ENCODE measurements at places on chromosomes 16 and 17.

DNA sequence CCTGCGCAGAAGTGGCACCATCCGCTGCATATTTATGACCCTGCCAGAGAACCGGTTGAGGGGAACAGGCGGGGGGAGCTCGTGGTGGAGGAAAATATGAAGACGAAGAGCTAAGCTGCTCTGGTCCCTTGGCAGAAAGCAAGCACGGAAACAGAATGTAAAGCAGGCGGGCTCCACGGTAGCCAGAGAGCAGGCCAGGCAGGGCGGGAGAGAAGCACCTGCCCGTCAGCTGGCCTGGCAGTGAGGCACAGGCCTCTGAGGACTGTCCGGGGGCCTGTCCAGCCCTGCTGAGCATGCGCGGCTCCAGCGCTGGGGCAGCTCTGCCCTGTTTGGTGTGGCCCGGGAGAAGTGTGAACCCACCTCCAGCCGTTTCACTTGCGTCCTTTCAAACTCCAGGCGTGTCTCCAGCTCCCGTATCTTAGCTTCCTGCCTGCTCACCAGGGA is 46.7 kb downstream of the PIPOX start:
- no peak for DNase-seq

DNA sequence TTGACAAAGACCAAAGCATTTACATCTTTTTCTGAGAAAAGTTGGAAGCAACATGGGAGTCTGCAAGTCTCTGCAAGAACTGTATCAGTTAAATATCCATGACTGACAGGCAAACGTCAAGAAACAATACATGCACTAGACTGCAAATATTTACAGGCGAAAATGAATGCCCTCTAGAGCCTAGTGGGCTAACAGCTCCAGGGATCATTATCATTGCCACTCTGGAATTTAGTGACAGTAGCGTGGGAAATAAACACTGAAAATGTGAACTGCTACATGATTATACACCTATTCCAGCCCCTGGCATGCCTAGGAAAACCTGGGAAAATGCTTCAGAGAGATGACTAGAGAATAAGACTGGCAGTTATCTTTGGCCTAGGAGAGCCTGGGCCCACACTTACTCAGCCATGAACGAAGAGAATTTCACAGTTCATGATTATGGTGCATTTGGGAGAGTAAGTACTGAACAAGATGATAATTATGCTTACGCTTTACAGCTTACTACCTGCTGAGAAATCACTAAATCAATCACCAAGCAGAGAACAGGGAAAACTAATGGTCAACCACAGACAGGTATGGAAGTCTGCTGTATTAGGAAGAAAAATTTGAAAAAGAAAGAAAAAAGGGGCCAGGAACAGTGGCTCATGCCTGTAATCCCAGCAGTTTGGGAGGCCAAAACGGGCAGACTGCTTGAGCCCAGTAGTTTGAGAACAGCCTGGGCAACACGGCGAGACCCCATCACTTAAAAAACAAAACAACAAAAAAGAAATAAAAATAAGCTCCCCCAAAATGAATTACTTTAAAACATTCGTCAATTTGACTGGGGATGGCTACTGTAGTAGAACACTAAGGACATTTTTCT is 66.6 kb upstream of the CLEC18B start:
- DNase-seq: no peak

GRCh38 chr17:5481451-5481850 is 4.5 kb downstream of the DERL2 start:
- no peak for DNase-seq

GRCh38 chr16:86823125-86823524 is 244.8 kb downstream of the FOXL1 start:
- DNase-seq: no peak

- no peak for DNase-seq
Measured at GRCh38 chr16:69143116-69143515, 10.7 kb downstream of the UTP4 start.

GRCh38 chr17:57567251-57567650 is 177.8 kb downstream of the CCDC182 start:
- DNase-seq: no peak

- DNase-seq: peak; percentile 89
Measured at GRCh38 chr16:30472328-30472942, at the start of gene ITGAL. TSS of gene ITGAL (plus strand) at chr16:30472742. CDS start at chr16:30472838, 96 bp downstream.

DNA sequence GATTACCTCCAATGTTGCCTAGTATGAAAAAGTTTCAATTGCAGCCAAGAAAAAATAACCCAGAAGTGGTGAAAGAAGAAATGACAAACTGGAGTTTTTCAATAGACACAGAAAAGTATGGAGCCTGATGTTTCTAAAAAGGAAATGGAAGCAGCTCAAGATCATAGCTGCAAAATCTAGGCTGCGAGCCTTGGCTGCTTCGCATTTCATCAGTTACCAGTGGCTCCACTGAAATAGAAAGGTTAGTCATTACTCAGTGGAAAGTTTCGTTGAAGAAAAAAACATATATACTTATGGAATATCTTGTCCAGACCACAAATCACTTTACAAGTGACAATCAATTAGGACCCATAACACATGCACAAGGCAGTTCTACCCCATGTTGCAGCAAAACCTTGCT is 206.8 kb upstream of the SOX9 start:
- DNase-seq: no peak

DNA sequence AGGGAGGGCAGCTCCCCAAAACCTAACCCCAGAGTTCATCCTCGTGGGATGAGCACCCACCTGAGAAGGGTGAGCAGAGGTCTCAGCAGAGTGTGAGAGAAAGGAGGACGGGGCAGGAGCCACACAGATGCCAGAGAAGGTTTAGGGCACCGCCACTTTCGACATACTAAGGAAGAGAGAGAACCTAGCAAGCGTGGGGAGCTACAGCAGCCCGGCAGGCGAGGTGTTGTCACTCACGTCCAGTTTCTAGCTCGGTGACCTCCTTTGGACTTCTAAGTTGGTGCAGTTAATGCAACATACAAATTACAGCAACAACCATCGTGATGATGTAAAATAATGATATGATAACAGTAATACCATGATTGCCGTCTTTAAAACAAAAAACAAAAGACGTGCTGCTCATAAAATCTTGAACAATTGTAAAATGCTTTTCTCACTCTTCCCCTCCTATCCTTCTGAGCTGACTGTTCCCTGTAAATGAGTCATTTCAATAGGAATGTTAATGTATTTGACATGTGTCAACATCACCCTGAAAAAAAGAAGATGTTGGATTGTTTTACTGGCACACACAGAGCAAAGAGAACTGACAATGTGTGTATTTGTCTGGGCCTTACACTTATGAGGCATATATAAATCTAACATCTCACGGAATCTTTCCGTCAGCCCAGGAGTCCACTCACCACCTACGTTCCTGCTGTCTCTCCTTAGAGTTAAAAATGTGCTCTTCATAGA is 158.2 kb upstream of the MAF start:
- no peak for DNase-seq

- no peak for DNase-seq
Measured at GRCh38 chr17:39360537-39360936, 40.9 kb downstream of the FBXL20 start.

- no peak for DNase-seq
Measured at GRCh38 chr17:81591971-81592370, 39.8 kb upstream of the FAAP100 start.

- DNase-seq: no peak
Measured at GRCh38 chr17:81057079-81057730, 22.3 kb downstream of the BAIAP2 start.

DNA sequence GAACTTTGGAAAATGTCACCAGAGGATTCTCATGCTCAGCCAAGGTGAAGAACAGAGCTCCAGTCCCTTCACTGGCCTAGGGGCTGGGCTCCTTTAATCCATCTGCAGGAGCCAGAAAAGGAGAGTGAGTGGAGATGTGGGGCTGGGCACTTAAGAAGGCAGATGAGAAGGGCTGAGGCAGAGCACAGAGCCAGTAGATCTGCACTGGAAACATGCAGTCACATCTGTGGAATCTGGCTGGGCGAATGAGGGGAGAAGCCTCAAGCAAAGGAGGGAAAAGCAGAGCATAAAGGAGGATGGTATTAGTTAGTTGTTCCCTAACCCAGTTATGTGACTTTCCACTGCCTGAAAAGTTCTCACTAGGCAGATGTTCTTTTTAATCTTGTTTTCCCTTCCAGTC is 50.4 kb upstream of the BCAR1 start:
- no peak for DNase-seq

- DNase-seq: no peak
Measured at GRCh38 chr16:739560-740458, 988 bp downstream of the CIAO3 start.

DNA sequence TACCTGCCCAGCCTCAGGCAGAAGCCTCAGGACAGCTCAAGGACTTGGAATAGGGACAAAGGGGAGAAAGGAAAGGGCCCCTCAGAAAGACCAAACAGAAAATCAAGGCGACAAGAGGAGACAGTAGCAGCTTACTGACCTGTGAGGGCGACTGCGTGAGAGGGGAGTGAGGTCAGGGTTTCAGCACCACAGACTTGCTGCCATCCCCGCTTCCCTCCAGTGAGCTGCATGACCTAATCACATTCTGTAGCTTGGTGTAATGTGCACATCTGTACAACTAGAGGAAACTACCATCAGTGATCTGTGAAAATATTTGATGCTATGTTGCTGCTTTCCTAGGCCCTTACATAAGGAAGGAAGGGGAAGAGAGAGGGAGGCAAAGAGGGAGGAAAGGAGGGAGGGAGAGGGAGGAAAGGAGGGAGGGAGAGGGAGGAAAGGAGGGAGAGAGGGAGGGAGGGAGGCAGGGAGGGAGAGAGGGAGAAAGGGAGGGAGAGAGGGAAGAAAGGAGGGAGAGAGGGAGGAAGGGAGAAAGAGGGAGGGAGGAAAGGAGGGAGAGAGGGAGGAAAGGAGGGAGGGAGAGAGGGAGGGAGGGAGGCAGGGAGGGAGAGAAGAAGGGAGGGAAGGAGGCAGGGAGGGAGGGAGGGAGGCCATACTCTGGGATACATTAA is 404.9 kb upstream of the CDH5 start:
- DNase-seq: no peak

- no peak for DNase-seq
Measured at GRCh38 chr16:84040823-84041820, 1.5 kb downstream of the SLC38A8 start.

DNA sequence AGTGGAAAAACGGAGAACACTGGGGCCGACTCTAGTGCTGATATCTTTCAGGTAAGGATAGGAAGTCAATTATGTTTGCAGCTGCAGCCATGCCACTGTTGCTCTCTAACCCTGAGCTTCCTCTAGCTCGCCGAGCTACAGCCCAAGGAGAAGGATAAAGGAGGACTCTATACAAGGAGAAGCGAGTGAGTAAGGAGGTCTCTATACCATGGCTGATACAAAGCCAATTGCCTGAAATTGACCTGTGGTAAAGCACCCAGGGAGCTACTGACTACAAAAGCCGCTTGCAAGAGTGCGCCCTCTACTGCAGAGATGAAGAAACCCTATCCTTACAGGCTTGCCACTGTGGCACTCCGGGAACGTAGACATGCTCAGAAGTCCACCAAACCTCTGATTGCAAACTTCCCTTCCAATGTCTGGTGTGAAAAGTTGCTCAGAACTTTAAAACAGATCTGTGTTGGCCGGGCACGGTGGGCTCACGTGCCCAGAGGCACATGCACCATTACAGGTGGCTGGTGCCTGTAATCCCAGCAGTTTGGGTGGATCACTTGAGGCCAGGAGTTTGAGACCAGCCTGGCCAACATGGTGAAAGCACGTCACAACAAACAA is 10.8 kb upstream of the SLC46A1 start:
- DNase-seq: peak; percentile 40

DNA sequence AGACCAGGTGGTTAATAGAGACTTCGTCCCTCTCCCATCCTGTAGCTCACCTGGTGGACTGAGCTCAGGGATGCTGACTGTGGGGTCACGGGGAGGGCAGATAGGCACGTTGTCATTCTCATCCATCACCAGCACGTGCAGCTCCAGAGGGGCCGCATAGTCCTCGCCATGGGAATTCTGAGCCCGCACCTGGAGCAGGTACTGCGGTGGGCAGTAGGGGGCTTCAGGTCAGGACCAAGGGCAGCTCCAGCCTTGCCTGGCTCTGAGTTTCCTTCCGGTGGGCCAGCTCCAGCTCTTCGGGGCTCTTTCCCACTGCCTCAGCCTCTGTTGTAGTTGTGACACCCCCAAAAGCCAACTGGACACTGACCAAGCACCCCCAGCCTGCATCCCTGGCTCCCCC is 5.6 kb downstream of the CDH16 start:
- DNase-seq: no peak

DNA sequence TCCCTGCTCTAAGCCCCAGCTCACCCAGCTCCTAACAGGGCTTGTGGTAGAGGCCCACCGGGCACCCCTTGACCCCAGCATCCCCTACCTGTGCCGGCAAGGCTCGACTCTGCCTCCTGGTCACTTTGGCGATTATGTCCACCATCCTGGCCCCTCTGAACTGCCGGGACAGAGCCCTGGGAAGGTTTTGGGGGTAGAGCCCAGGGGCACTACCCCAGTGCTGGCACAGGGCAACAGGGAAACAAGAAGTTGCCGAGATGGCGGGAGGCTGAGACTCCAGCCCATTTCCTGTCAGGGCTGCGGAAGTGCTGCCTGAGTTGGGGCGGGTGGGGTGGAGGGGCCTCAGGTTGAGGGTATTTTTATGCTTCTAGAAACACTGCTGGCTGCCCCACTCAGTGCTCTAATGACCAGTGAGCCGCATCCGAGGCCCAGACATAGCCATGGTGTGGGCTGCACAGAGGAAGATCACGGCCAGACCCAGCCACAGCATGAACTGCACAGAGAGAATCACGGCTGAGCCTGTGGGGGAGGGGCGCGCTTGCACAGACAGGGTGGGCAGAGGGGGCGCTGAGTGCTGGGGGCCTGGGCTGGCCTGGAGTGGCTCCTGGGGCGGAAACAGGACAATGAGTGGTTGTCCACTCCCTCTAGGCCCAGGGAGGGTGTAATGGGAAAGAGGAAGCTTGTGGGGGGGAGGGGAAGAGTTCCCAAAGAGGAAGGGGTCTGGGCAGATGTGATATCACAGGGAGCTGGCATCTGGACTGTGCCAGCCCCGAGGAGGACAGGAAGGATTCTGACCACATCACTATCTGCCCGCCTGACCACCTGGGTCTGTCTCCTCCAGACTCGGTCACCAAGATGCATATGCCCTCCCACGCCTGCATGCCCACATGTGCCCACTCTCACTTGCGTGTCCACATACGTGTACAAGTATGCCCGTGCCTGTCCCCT is 22.3 kb downstream of the ARHGAP27 start:
- DNase-seq: peak; percentile 58

DNA sequence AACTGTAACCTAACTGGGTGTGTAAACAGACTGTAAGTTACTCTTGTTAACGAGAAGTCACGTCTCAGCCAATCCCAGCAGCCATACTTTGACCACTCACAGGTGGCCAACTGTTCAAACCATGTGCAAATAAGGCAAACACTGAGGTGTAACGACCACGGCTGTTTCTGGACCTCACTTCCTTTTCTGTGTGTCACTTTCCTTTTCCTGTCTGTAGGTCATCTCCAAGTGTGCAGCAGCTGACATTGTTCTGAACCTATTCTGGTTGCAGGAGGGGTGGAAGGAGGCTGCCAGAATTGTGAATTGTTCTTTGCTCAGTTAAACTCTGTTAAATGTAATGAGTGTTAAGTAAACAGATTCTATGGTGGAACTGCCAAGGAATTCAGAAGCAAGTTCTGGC is 627.4 kb downstream of the KCNJ2 start:
- no peak for DNase-seq
